ENCODE measurements at places on chromosomes 7 and 10.

- no peak for DNase-seq
Observed at GRCh38 chr7:128860158-128861073, 2.2 kb upstream of the ATP6V1F start.

GRCh38 chr10:17989908-17990767 is 38.4 kb downstream of the SLC39A12 start:
- no peak for DNase-seq

GRCh38 chr7:120842121-120842621 is 15.8 kb downstream of the TSPAN12 start:
- no peak for DNase-seq

- no peak for DNase-seq
Observed at GRCh38 chr10:116336866-116337265, 12.6 kb downstream of the CCDC172 start.

DNA sequence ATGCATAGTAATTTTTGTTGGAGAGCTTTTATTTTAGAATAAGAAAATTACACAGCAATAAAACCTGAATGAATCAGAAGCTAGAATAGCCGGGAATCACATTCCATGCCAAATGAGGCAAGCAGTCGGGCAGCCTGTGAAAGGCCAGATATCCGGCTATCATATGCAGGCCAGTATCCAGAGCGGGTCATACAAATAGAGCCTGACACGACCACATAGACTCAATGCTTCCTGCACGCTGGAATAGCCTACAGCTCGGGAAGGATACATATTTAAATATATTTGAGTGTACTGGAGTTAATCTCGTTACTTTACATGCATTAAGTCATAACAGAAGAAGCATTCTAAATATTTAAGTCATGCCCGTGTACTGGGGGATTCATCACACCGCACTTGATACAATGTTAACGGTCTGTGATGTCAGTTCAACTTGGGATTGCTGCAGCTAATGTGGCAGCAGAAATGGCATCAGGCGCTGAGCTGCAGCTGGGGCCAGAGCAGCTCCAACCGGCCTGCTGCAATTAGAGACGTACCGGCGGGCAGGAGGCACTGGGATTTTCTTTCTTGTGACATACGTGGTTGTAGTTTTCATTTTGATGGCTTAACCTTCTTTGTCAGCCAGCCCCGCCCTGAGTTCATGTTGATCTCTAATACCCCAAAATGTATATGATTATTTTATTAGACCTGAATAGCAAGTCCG is 112.0 kb downstream of the EBF3 start:
- no peak for DNase-seq

DNA sequence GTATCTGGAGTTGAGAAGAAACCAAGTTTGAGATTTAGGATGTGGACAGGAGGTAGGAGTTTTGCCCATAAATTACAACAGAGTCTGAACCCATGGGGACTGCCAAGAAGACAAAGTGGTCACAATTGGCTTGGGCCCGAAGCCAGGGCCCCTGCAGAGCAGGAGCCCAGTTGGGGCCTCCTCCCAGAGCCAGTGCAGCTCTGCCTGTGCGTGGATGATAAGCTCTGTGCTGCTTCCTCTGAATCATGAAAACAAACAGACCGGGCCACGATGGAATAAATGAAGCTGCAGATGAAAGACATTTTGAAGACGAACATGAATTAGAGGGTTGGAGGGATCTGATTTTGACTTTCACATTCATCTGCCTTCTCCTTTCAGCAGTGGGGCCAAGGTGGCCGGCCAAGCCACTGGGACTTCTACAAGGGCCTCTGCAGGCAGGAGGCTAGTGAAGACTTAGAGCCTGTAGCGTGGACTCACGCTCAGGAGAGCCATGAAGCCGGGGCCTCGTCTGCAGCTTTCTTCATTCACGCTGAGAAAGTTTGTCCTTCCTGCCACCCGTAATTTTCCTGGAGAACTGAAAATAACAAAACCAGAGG is 156.8 kb upstream of the LYZL1 start:
- DNase-seq: no peak

GRCh38 chr7:31049005-31049765 is 2.9 kb upstream of the ADCYAP1R1 start:
- DNase-seq: no peak
